ENCODE measurements at places on chromosomes 13 and 19.

DNA sequence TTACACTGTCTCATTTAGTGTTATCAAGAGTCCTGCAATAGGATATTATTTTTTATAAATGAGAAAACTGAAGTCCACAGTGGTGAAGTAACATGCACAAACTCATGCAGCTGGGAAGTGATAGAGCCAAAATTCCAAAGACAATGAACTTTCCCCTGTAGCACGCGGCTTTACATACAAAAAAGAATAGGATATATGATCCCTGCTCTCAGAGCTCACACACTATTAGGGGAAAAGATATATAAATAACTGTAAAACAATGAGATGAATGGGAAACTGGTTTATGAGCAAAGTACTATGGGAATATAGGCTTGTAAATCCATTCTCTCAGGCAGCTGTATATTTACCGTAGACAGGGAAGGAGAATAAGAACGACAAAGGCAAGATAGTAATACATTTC, 39.7 kb downstream of the THSD1 start:
- DNase-seq, result no peak
- no peaks in the 10 kb centered on the region for H3K4me1 ChIP-seq
- no peaks in the 10 kb centered on the region for H3K36me3 ChIP-seq
- H3K27me3 ChIP-seq, result no peaks in the 10 kb centered on the region

DNA sequence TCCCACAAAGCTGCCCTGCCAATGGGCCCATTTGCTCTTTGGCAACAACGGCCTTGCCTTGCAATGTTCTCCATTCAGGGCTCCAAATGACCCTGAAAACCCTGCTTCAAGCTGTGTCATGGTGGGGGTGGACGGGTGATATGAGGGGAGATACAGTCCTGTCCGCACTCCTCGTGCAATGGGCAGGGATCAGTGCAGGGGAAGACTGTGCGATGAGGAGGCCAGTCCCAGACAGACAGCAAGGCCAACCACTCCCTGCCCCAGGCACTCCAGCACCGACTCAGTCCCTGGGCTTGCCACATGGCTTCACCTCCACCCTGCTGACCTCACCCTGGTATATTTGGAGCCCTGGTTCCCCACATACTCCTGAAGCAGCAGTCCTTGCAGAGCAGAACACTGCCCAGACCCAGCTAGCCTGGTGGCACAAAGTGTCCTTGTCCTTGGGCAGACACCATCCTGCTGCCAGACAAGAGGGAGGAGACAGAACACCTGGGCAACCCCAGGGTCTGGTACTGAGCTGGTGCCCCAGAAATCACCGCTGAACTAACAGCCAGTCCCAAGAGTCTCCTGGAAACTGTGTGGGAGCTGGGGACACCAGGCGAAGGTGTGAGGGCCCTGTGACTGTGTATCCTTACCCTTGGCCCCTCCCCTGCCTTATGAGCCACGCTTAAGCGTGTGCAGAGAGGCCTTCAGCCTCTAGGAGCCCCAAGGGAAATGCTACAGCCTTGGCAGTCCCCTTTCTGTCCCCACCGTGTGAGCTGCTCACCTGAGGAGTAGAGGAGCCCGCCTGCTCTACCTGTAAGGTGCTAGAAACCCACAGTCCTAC, 9.1 kb upstream of the SLC35E1 start:
- no peak overlapping the region for H3K4me3 ChIP-seq
- peaks cover 31% of the 10 kb centered on the region for H3K36me3 ChIP-seq
- peaks cover 88% of the 10 kb centered on the region for H3K4me1 ChIP-seq
- no peaks in the 10 kb centered on the region for H3K27me3 ChIP-seq
- no peak for DNase-seq

DNA sequence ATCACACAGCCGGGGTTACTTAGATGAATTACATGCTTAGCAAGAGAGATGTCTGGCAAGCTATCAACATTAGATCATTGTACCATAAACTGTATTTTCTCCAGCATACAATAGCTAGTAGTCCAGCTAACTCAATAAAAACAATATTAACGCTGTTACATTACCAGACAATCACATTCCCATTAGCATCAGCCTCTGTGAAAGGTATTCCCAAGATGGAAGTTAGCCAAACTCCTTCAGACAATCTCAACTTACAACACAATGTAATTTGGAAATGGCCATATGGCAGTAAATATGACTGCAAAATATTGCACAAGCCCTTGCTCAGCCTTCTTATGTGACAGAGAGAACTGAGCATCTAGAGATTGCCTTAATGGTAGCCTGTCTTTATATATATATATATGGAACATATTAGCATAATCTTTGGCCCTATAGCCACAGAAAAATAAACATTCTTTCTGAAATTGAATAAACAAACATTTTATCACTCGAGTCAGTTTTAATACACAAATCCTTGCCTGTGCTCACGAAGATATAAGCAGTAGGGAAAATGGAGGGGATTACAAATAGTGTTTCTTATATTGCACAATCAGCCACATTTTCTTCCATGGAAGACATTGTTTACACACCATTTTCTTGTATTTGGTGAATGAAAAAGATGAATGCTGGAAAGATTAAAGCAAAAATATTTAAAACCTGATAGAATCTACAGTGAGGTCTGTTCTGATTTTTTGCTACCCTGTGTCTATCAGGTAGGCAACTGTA, 1060.5 kb downstream of the DIAPH3 start:
- no peaks in the 10 kb centered on the region for H3K4me1 ChIP-seq
- DNase-seq, result no peak
- H3K27ac ChIP-seq, result no peak overlapping the region
- H3K36me3 ChIP-seq, result no peaks in the 10 kb centered on the region
- H3K27me3 ChIP-seq, result no peaks in the 10 kb centered on the region
- no peak overlapping the region for H3K4me3 ChIP-seq

- no peaks in the 10 kb centered on the region for H3K4me1 ChIP-seq
- no peaks in the 10 kb centered on the region for H3K36me3 ChIP-seq
- no peak overlapping the region for H3K27ac ChIP-seq
- no peak overlapping the region for H3K4me3 ChIP-seq
- no peaks in the 10 kb centered on the region for H3K27me3 ChIP-seq
These were observed 218.1 kb downstream of the KCTD12 start for GRCh38 chr13:76668141-76668540.

DNA sequence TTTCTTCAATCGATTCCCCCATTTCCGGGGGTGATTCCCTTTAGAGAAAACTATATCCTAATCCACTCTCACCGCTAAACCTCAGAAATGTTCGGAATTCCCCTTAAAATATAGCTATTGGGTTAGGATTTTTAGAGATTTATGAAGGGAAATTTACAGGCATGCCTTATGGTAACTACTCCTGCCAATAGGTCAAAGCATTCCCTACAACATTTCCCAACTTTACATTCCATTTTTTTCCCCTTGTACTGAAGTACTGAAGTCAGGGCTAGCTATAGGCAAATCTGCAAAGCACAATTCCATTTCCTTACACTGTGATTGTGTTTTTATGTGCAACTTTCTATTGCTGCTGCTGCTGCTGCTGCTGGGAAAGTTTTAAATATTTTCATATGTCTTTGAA, 2.1 kb downstream of the EDNRB start:
- H3K4me1 ChIP-seq, result no peaks in the 10 kb centered on the region
- H3K36me3 ChIP-seq, result no peaks in the 10 kb centered on the region
- DNase-seq, result no peak
- peaks cover 22% of the 10 kb centered on the region for H3K27me3 ChIP-seq
- H3K4me3 ChIP-seq, result peak overlapping the region; percentile 63

- DNase-seq, result no peak
- H3K27me3 ChIP-seq, result no peaks in the 10 kb centered on the region
- no peak overlapping the region for H3K4me3 ChIP-seq
- H3K36me3 ChIP-seq, result peaks cover 5% of the 10 kb centered on the region
- peaks cover 57% of the 10 kb centered on the region for H3K4me1 ChIP-seq
These were observed 74.5 kb upstream of the RAP2A start for GRCh38 chr13:97359181-97360057.
